SK-N-DZ (cell line): ENCODE measurements at places on chromosomes 12 and 14.

- DNase-seq: no peak
Observed at GRCh38 chr14:103260629-103261124, 73.4 kb upstream of the EIF5 start.

DNA sequence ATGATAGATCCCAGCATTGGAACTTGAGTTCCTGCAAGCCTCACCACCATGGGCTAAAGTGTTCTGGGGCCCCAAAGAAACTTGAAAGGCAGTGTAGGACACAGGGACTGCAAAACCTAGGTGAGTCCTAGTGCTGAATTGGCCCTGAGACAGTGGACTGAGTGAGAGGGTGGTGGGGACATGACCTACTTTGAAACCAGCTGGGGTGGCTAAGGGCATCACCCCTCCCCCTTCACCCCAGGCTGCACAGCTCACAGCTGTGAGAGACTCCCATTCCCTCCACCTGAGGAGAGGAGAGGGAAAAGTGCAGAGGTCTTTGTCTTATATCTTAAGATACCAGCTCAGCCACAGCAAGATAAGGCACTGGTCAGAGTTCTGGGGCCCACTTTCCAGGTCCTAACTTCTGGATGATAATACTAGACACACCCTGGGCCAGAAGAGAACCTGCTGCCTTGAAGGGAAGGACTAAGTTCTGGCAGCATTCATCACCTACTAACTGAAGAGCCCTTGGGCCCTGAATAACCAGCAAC lies 62.5 kb downstream of the MAPKAPK5 start:
- DNase-seq: no peak

- no peak for DNase-seq
Observed at GRCh38 chr14:106023411-106023810, 497.0 kb downstream of the TMEM121 start.

GRCh38 chr12:11797317-11797913 lies 147.9 kb downstream of the ETV6 start:
- no peak for DNase-seq

GRCh38 chr14:72550513-72550912 lies 343.4 kb downstream of the DPF3 start:
- DNase-seq: no peak

DNA sequence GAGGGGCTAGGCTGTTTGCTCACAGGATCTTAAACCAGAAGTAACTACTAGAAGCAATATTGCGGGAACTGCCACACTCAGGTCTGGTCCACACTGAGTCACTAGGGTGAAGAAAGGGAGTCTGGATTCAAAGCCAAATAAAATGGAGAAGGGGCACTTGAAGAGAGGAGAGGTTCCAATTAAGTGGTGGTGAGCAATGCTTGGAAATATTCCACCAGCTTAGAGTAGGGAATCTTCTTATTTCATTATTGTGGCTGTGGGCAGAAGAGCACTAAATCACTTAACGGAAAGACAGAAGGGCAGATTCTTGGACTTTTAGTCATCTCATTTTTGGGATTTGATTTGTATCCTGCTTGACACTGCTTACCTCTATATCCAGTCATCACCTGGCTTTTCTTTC lies 48.6 kb upstream of the PPP1R12A start:
- DNase-seq: no peak
